ENCODE measurements at places on chromosomes 5 and 9.

DNA sequence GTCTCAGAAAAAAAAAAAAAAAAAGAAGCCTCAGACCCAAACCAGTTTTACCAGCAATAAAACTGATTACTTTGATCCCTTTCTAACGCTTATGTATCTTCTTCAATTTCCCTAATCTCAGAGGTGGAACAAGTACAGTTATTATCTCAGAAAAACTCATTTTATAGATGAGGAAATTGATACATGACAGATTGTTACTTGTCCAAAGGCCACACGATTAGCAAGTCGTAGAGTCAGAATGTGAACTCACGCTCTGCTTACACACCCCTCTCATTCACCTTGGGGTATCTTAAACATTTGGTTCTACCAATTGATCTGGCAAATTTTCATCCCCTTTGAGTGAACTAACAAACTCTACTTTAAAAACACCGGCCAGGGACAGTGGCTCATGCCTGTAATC lies 110.2 kb downstream of the SUSD1 start:
- no peak for DNase-seq

- no peak for DNase-seq
Observed at GRCh38 chr5:91390268-91390667, 7.2 kb upstream of the ARRDC3 start.

GRCh38 chr5:1652873-1653697 lies 129.3 kb upstream of the LPCAT1 start:
- DNase-seq: no peak

DNA sequence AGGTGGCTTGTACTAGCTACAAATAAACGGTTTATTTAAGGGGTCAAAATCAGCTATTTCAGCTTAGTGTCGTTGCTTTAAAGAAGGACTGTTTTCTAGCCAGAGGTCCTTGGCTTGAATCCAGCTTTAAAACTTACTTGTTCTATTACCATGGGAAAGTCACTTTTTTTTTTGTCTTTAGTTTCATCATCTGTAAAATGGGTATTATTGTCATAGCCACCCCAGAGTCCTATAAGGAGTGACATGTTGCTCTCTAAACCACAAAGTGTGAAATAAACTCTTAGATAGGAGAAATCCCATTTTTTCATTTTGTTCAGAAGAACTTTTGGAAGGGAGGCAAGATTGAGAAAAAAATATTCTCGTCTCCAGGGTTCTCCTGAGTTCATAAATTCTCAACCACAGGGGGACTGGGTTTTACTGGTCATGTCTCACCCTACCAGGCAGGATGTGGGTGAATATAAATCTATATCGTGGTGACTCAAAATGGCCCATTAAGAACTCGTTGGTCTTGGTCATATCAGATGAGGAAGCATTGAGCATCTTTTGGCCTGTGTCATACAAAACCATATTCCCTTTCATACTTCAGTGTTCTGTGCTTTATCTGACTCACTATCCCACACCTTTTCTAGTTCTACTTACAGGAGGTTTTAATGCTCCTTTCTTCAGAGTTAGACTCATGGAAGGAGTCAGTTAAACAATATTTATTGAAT lies 202.7 kb upstream of the NR3C1 start:
- DNase-seq: no peak

GRCh38 chr9:132126680-132127236 lies 35.1 kb upstream of the NTNG2 start:
- no peak for DNase-seq

DNA sequence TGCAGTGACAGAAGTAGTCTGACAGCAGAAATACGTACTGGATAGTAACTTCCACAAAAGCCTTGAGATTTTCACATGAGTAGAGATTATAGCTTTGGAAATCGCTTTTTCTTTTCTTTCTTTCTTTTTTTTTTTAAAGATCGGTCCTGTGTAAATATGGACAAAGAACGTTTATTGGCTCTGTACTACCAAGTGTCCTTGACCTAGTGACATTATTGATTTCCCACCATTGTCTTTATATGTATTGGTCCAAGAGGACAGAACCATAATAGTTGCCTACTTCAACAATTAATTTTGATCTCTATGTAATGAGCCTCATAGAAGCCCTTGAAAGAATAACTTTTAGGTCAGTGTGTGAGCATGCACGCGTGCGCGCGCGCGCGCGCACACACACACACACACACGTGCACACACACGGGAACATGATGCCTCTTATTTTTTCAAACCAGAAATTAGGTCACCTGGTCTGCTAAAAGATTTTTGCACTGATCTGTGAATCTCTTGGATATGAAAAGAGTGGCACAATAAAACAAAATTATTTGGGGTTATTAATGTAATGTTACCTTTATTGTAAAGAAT lies 516.8 kb downstream of the PSAT1 start:
- DNase-seq: no peak

- no peak for DNase-seq
Observed at GRCh38 chr9:11241779-11242178, 629.0 kb upstream of the PTPRD start.

- no peak for DNase-seq
Observed at GRCh38 chr5:10194083-10194482, 55.6 kb downstream of the ATPSCKMT start.

GRCh38 chr5:142317753-142318152 lies 7.1 kb downstream of the SPRY4 start:
- DNase-seq: no peak

DNA sequence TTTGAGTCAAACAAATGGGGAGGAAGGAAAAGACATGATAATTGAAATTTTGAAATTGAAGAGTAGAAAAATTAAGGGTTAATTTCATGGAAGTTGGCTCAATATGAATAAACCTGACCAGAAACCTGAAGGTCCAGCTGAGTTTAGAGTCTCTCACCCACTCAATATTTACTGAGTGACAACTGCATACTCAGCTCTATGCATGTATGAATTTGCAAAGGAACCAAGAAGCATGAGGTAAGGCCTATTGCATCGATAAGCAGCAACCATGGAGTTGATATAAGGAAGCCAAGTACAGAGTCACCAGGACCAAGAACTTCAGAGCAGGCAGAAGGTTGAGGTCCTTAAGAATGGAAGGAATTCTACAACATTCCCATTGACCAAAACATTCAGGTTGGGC lies 163.4 kb downstream of the SEMA5A start:
- DNase-seq: no peak

DNA sequence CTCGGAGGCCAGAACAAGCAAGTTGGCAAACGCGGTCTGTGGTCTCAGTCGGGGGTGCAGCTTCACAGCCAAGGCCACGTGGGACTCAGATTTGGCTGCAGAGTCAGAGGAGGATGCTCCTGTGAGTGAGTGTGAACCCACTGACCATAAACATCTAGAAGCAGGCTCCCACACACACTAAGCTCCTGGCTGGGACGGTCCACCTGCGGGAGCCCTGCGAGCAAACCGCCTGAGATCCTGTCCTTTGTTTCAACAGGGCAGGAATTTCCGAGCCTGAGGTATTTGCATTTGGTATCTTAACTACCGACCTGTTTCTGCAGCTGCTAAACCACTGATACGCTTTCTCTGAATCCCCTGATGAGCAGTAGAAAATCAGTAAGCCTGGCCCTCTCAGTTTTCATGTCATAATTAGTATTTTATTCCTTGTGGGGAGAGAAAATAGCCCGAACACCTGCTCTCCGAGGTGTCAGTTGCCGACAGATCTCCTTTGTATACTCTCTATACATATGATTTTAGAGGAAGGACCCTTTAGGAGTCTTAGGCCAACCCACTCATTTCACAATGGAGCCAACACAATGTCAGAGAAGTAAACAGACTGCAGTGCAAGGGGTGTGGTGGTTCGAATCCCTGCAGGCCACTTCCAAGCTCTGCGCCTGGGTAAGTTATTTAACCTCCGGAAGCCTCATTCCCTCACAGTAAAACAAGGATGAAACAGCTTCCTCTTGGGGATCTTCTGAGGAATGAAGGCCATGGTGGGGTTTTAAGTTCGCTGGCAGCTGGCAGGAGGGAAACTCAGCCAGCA lies 40.9 kb upstream of the PWWP2A start:
- no peak for DNase-seq

DNA sequence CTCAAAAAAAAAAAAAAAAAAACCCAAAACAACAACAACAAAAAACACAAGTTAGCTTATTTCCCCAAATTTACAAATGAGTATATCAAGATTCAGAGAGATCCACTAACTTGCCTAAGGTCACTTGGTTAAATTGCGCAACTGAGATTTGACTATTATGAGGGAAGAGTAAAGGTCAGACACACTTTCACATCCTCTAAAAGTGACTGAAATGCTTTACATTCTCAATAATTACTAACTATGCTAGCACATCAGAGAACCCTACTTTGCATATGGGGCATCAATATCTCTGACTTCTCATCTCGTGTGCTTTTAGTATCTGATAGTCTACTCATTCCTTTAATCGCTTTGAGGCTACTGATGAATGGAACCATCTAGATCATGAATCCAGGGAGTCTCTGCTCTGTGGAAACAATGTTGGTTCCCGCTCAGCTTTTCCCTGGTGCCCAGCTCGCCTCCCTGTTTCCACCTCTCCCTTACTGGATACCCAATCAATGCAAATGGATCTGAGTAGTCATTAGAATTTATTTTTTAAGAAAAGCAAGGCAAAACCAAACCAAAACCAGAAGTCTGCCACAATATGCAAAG lies 182.1 kb upstream of the TRIM32 start:
- DNase-seq: no peak

- DNase-seq: no peak
Observed at GRCh38 chr9:88184976-88185375, 46.7 kb upstream of the SPATA31C2 start.

- no peak for DNase-seq
Observed at GRCh38 chr5:160641405-160641804, 210.6 kb downstream of the ATP10B start.

DNA sequence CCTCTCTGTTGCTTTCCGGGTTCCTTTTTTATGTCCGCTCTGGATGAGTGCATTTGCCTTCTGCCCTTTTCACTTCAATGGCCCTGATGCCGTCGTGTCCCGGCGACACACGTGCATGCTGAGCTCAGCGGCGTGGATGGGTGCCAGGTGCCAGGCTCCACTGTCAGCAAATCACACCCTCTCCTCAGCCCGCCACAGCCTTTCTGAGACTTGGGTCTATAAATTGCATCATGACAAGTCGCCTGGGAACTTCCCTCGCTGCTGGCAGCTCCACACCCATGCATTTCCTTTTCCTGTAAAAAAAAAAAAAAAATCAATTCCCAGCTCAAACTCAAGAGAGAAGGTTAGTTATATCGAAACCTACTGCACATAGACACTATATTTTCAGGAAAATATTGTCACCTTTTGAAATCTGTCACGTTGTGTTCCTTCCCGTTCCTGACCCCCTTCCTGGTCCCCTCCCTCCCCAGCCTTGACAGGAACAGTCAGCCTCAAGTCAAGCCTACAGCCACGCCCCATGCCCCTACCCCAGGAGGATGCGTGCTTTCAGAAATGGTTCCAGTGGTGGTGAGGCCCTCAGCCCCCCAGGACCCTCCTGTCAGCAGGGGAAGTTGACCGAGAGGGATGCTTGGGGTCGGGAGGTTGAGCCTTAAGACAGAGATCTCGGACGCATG lies 110.3 kb upstream of the PTCH1 start:
- no peak for DNase-seq

DNA sequence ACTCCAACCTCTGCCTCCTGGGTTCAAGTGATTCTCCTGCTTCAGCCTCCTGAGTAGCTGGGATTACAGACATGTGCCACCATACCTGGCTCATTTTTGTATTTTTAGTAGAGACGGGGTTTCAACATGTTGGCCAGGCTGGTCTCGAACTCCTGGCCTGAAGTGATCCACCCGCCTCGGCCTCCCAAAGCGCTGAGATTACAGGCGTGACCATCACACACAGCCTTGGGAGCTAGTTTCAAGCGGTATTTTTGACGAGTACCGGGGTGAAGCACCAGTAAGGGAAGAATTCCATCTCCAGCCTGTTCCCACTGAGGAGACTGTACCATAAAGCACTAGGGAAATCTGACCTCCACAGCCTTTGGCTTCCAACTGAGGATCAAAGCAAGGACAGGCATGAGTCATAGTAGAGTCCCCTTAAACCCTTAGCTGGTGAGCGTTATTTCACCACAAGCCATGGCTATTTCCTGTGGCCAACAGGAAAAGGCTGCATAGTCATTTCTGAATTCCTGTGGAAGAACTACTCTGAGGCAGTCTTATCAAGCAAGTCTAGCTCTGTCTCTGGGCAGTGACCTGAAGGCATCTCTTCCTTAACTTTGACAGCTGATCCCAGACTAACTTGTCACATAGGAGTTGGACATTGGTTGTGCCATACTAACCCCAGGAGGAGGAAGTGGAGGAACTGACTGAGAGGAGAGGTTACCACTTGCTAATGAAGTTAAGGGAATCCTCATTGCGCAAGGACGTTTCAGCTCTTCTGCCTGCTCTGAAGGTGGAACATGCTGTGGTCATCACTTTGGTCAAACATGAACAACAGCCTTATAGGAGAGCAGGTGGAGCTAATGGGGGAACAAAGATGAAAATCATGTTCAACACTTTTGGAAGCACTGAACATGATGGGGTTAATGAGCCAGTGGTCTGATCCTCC lies 85.8 kb upstream of the DMRT1 start:
- peak; percentile 71 for DNase-seq

DNA sequence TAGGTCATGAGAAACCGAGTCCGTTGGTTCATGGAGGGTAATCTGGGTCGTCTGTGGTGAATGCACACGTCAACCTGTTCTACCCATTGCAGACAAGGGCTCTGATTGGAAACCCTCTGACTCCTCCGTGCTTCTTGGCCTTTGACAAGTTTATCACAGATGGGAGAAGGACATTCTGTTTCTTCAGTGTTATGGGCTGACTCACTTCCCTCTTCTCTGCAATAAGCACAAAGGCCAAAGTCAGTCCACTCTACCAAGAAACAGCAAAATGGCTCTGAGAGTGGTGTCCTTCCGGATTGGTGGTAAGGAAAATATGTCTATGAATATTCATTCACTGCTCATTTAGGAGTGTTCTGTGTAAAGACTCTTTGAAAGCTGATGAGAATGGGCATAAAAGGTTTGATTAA lies 89.3 kb downstream of the FEM1C start:
- DNase-seq: no peak

GRCh38 chr9:74681906-74682305 lies 184.8 kb downstream of the RORB start:
- no peak for DNase-seq

DNA sequence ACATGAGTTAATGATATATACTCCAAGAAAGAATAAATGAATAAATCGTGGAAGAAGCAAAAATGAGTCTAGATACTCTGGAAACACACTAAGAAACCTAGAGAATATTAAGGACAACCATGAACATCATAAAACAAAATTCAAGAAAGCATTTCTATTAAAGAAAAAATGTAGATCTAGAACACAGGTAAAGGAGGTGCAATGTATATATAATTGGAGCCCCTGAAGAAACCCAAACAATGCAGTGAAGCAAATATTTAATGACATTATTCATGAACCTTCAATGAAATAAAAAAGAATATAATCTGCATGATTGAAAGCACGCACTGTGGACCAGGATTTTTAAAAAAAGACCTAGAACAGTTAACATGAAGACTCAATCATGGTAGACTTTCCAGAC lies 150.1 kb downstream of the ATPSCKMT start:
- DNase-seq: no peak

DNA sequence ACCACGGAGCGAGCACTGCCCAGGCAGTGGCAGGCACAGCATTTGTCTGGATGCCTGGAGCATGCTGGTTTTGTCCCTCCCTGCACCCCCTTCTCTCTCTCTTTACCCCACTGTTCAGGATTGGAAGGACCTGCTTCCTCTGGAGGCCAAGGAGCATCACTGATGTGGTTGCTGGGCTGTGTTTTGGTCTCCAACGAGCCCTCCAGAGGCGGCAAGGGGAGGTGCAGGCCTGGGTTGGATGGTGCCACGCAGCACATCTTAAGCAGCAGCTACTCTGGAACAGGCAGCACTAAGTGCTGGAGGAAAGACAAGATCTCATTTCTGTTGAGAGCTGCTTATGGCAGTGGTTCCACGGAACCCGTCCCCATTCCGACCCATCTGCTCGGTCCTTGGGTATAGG lies 139.6 kb downstream of the CMYA5 start:
- no peak for DNase-seq

Measured in HFF-Myc (cell line).